Activated T-helper 1 cell treated with anti-CD3 and anti-CD28 coated beads, Interleukin-12 subunit alpha, Interleukin-12 subunit beta, Interleukin-2, Interleukin-4 antibody, amounts not matched to agents 30 ng/mL and 10 ng/mL and 1 ng/mL, durations not matched to agents 14 hours and 24 hours and 36 hours (primary cell): ENCODE measurements at places on chromosomes 11 and 22. TPM values are rescaled to one million over a fixed set of nuclear protein-coding genes. Genes with fewer than 3 reads are reported as not detected.
A peak's percentile ranks its signal among the peaks of the same experiment; 100 is the strongest.

DNA sequence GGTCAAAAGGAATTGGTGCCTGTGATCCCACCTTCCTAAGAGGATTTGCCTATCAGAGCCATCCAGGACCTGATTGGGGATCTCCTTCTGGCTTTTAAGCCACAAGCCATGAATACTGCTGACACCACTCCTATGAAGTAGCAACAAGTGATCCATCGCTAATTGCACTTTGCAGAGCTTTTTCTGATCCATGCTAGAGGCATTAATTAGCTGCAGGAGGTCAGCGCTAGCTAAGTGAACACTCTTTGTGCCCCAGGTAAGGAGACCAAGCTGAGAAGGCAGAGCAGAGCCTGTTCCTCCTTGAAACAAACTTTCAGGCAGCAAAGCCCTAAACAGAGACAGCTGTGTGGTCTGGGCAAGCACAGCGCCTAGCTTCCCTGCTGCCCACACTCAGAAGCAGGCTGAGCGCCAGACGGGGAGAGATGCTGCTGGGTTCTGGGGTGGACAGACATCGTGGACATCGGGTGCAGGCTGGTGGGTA is 122.2 kb downstream of the ABTB2 start:
- H3K36me3 ChIP-seq: peaks cover 3% of the 10 kb centered on the region
- H3K4me3 ChIP-seq: peak overlapping the region; percentile 6
- peaks cover 61% of the 10 kb centered on the region for H3K4me1 ChIP-seq
- no peak for DNase-seq

GRCh38 chr22:42711281-42711731 is 9.4 kb downstream of the A4GALT start:
- H3K27me3 ChIP-seq: peaks cover 19% of the 10 kb centered on the region
- H3K4me3 ChIP-seq: no peak overlapping the region
- no peak for DNase-seq
- no peaks in the 10 kb centered on the region for H3K36me3 ChIP-seq
- H3K27ac ChIP-seq: no peak overlapping the region

DNA sequence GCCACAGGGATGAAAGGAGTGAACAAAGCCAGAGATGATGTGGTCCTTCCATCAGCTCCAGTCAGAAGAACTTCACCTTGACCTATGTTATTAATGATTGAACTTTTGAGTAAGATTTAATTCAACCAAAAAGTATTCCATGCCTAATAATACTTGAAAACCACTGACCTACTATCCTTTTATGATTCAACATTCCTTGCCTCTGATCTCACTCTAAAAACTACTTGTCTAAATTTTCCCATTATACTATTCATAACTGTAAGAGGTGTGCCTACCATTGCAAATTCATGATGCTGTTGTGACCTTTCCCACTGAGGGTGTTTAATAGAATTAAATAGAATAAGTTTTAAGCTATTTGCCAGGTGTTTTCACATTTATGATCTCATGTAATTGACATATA is 164.7 kb upstream of the GUCY1A2 start:
- H3K27ac ChIP-seq: no peak overlapping the region
- no peak for DNase-seq
- H3K4me1 ChIP-seq: no peaks in the 10 kb centered on the region
- H3K27me3 ChIP-seq: no peaks in the 10 kb centered on the region
- H3K4me3 ChIP-seq: no peak overlapping the region
- H3K36me3 ChIP-seq: no peaks in the 10 kb centered on the region

DNA sequence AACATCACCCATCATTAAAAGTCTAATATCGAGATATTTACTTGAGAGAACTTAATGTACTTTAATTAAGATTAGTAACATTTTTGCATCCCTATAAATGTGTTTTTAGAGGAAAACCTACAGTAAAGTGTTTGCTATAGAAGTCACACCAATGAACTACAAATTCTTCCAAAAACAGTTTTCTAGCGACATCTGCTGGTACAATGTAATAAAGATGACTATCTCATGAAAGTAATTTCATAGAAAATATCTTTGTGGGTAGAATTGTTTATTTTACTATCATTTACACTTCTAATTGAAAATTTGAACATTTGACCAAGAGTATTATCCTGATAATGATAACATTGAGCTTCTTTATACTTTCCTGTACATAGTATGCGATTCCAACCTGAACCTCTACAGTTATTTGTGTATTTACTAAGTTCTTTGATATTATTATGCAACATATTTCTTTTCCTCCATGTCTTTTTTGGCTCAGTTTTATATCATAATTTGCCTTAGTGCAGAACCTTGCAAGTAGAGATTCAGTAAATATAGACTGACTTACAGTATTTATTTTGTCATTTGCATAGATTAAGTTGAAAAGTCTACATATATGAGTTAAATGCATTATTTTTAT is 252.7 kb downstream of the TMEM135 start:
- H3K4me3 ChIP-seq: no peak overlapping the region
- no peak overlapping the region for H3K27ac ChIP-seq
- no peaks in the 10 kb centered on the region for H3K4me1 ChIP-seq
- H3K36me3 ChIP-seq: peaks cover under 1% of the 10 kb centered on the region

DNA sequence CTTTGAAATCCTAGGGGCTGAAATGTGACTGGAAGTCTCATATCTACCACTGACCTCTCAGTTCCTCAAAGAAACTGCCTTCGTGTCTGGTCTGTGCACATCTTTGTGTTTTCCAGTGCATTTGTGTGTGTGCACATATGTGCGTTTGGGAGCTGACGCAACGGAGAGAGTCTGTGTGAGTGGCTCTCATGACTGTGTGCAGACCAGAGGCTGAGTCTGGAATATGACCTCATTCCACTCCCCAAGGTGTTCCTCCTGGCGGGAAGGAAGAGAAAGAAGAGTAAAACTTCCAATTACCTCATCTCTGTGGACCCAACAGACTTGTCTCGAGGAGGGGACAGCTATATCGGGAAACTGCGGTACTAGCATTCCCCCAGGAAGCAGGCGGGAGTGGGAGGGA is 16.5 kb downstream of the TUB start:
- no peak overlapping the region for H3K27ac ChIP-seq
- H3K27me3 ChIP-seq: no peaks in the 10 kb centered on the region
- H3K36me3 ChIP-seq: no peaks in the 10 kb centered on the region
- DNase-seq: no peak

- H3K4me1 ChIP-seq: peaks cover 35% of the 10 kb centered on the region
- H3K4me3 ChIP-seq: no peak overlapping the region
- H3K27me3 ChIP-seq: no peaks in the 10 kb centered on the region
- peaks cover 2% of the 10 kb centered on the region for H3K36me3 ChIP-seq
- no peak for DNase-seq
- H3K27ac ChIP-seq: peak overlapping the region; percentile 23
Observed at GRCh38 chr11:88353386-88353785, 15.8 kb upstream of the CTSC start.

DNA sequence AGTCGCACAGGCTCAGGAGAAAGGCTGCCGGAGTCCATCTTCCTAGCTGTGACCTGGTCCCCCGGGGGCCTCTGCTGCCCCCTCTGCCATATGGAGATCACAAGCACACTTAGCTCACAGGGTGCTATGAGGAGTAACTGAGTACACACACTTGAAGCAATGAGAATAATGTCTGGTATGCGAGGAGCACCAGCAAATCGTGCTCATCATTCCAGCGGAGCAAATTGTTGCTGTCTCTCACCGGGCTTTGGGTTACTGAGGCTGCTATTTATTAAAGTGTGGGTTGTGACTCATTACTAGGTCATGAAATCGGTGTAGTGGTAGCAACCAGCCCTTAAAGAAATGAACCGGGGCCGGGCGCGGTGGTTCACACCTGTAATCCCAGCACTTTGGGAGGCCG is 48.1 kb upstream of the EIF3D start:
- no peaks in the 10 kb centered on the region for H3K4me1 ChIP-seq
- DNase-seq: no peak
- no peaks in the 10 kb centered on the region for H3K27me3 ChIP-seq
- no peak overlapping the region for H3K4me3 ChIP-seq

- no peaks in the 10 kb centered on the region for H3K36me3 ChIP-seq
- peaks cover 13% of the 10 kb centered on the region for H3K4me1 ChIP-seq
- DNase-seq: no peak
- no peak overlapping the region for H3K4me3 ChIP-seq
- no peak overlapping the region for H3K27ac ChIP-seq
- peaks cover 7% of the 10 kb centered on the region for H3K27me3 ChIP-seq
Observed at GRCh38 chr11:34345991-34346480, 11.8 kb downstream of the ABTB2 start.

DNA sequence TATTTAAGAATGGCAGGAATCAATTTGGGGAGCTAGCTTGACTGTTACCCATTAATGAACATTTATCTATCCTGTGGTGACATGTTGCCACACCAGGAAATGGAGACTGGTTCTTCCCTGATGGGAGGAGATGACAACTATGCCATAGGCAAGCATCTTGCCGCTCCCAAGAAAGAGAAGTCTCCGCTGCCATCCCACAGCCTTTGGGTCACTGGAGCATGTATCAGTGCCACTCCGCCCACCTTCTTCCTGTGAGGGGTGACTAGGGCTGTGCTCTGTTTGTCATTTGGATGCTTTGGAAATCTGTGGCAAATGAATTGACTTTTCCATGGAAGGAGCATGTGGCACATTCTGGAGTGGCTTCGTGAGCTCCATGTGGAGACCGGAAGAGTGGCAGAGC is 6.5 kb downstream of the STIP1 start:
- no peak overlapping the region for H3K4me3 ChIP-seq
- no peak overlapping the region for H3K27ac ChIP-seq
- H3K27me3 ChIP-seq: no peaks in the 10 kb centered on the region
- no peak for DNase-seq
- H3K4me1 ChIP-seq: peaks cover 41% of the 10 kb centered on the region

GRCh38 chr11:1736447-1736992 is 13.9 kb downstream of the IFITM10 start:
- no peaks in the 10 kb centered on the region for H3K4me1 ChIP-seq
- peaks cover 9% of the 10 kb centered on the region for H3K27me3 ChIP-seq
- H3K4me3 ChIP-seq: no peak overlapping the region
- DNase-seq: no peak

The MIOX gene
- total RNA-seq: 0.29 TPM in 1 of 2 replicates, not detected in the other

The CRYAB gene
- total RNA-seq: not detected in 2 replicates

The NLRP14 gene
- 0.05 and 0.10 TPM in 2 replicates for total RNA-seq

The ELF5 gene
- not detected in 2 replicates for total RNA-seq

The TPCN2 gene
- 17.4 and 19.2 TPM in 2 replicates for total RNA-seq

The GNG3 gene
- not detected in 2 replicates for total RNA-seq
